ENCODE measurements at places on chromosomes 16 and 17. TPM values are rescaled to one million over a fixed set of nuclear protein-coding genes. Genes with fewer than 3 reads are reported as not detected.

Gene CNTD1
- polyA plus RNA-seq, result not detected

Gene CCL8
- not detected for polyA plus RNA-seq

Gene MYH1
- not detected for polyA plus RNA-seq

Gene KRT39
- 0.22 TPM for polyA plus RNA-seq

Gene GP1BA
- polyA plus RNA-seq, result not detected

Gene PDILT
- polyA plus RNA-seq, result not detected

DNA sequence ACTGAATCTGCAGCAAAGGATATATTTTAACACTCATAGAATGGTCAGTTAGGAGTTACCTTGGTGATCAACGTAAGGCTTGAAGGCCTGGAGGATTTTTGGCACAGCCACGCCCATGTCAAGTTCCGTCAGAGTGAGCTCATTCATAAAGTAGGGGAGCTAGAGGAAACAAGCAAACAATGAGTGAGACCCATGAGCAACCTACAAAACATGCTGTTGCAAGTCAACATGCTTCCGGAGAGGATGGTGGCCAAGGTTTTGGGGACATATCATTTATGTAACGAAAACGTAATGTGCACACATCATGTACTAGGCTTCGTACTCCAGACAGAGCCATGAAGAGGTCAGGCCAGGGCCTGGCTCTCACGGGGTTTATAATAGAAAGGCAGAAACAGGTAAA, 41.1 kb upstream of the ERN1 start:
- peak; percentile 37 for DNase-seq

GRCh38 chr16:3980253-3981111, 100.0 kb upstream of the CREBBP start:
- DNase-seq, result peak; percentile 77

DNA sequence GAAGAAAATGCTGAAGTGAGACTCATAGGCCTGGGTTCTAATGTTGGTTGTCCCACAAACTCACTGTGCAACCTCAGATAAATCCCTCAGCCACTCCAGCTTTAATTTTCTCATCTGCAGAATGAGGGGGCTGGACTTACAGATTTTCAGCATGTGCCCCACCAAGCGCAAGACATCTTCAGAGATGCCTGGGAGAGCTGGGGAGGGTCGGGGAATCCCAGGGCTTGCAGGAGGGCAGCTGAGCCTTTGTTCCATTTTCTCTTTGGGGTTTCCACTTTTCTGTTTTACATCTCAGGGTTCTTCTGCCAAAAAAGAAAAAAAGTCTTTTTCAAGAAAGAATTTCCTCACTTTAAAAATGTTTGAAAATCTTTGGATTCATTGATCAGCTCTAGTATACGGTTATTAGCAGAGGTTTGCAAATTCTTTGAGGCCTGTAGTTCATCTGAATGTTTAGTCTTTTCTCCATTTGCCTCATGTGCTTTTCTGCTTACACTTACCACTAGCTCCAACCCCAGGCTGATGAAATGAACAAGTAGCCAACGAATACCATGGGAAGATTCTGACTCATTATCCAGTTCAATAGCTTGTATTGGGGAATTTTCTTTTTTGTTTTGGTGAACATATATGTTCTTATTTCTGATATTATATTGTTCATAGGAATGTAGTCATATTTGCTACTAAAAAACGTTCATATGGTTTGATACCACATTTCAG, 56.4 kb downstream of the CHD9 start:
- DNase-seq, result peak; percentile 60

GRCh38 chr17:47299239-47299910, 24.4 kb upstream of the EFCAB13 start:
- no peak for DNase-seq

- DNase-seq, result no peak
Observed at GRCh38 chr17:3852561-3852960, 6.5 kb upstream of the NCBP3 start.

DNA sequence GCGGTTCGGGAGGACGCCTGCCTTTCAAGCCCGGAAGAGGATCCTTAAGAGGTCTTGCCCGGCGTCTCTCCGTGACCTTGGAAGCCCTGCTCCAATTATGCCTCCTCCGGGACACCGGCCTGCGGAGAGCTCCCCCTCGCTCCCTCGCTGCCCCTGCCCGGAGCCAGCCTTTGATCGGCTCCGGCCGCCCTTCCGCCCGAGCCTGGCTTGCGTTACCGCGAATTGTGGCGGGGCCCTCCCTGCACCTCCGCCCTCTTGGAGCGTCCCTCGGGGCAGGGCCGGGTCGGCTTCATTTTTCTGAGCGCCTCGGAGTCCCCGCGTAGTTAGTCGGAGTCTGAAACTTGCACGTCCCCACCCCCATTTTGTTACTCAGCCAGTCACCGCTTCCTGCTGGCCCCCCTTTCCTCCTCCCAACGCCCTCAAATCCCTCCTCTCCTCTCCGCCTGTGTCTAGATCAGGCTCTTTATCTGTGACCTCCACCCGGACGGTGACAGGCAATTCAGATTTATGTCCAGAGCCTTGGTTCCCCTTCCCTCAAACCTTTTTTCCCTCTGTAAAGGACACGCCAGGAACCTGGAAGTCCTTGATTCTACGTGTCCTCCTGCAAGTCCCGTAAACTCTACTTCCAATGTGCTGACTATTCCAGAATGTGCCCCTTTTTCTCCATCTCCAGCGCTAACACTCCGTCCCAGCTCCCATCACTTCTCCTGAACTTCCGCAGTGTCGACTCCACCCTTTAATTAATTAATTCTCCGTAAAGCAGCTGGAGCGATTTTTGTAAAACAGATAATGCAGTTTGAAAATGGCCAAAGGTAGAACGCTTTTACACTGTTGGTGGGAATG, 569 bp upstream of the RABEP2 start:
- DNase-seq, result peak; percentile 81
